Kidney epithelial cell (primary cell): ENCODE measurements at places on chromosomes 2 and 18. TPM values are rescaled to one million over a fixed set of nuclear protein-coding genes. Genes with fewer than 3 reads are reported as not detected.

HAT1 gene
- total RNA-seq: 26.0 and 27.1 TPM in 2 replicates

MOB1A gene
- total RNA-seq: 102 and 120 TPM in 2 replicates

HOXD1 gene
- total RNA-seq: 9.8 and 11.1 TPM in 2 replicates

TLX2 gene
- total RNA-seq: 0.27 TPM in 1 of 2 replicates, not detected in the other

GAD1 gene
- total RNA-seq: 0.82 and 4.9 TPM in 2 replicates

ZNF516 gene
- total RNA-seq: 48.2 and 56.1 TPM in 2 replicates

CABLES1 gene
- total RNA-seq: 7.5 and 9.6 TPM in 2 replicates

HOXD8 gene
- total RNA-seq: 18.1 and 22.5 TPM in 2 replicates

SIX2 gene
- total RNA-seq: 0.27 and 0.96 TPM in 2 replicates

G6PC2 gene
- total RNA-seq: not detected in 2 replicates

ACTG2 gene
- total RNA-seq: 0.27 and 2.1 TPM in 2 replicates

IL1B gene
- total RNA-seq: 0.13 TPM in 1 of 2 replicates, not detected in the other

DNA sequence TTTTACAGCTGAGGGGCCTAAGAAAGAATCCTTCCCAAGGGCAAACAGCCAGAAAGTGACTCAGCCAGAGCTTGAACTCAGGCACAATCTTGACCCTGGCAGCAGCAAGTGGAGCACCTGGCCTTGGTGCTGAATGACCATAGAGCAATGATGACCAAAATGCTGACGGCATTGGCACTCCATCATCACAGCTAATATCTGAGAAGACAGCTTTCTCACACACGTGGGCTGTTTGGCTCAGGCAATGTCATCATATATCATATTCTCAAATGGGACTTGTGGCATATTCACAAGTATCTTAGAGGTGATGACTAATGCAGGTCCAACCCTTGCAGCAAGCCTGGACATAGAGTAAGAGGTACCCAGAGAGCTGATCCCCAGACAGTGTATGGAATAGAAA lies 443.9 kb upstream of the MYT1L start:
- no peak for DNase-seq

- no peak for DNase-seq
These were observed 58.3 kb upstream of the DTNA start for GRCh38 chr18:34651586-34652369.

GRCh38 chr2:18682681-18683080 lies 93.3 kb upstream of the NT5C1B start:
- DNase-seq: no peak

- no peak for DNase-seq
These were observed 497.7 kb downstream of the LRP1B start for GRCh38 chr2:141633132-141633531.

DNA sequence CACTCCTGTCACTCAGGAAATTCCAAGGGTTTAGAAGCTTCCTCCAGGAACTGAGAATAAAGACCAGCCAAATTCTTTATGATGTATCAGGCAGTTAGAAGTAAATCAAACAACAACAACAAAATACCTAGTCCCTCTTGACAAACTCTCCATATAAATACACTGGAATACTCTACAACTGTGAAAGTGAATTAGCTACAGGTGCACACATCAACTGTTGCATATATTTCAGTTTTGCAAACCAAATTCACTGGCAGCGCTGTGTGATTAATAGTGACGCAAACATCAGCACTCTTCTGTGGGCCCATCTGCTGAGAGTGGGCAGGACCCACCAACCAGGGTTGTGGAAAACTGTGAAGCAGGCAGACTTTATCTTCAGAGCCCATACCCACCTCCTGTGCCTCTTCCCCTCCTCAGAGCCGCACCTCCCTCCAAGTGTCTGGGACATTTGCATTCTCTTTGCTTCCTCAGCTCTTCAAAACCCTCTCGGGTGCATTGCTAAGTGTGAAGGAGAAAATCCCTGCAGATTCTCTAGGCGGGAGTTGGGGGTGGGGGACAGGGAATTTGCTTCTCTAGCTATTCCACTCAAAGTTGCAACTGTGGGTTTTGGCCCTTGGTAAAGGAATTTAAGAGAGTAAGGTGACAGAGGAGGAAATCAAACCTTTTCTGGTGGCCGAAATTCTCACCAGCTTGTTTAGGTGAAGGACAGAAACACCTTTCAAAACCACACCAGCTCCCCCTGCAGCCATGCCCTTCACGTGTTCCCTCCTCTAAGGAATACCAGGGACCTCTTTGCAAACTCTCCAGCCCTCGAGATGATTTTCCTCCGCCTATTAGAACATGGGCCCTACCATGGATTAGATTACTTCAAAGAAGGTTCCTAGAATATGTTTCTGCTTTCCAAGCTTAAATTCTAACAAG lies 119.3 kb downstream of the MRO start:
- DNase-seq: no peak

DNA sequence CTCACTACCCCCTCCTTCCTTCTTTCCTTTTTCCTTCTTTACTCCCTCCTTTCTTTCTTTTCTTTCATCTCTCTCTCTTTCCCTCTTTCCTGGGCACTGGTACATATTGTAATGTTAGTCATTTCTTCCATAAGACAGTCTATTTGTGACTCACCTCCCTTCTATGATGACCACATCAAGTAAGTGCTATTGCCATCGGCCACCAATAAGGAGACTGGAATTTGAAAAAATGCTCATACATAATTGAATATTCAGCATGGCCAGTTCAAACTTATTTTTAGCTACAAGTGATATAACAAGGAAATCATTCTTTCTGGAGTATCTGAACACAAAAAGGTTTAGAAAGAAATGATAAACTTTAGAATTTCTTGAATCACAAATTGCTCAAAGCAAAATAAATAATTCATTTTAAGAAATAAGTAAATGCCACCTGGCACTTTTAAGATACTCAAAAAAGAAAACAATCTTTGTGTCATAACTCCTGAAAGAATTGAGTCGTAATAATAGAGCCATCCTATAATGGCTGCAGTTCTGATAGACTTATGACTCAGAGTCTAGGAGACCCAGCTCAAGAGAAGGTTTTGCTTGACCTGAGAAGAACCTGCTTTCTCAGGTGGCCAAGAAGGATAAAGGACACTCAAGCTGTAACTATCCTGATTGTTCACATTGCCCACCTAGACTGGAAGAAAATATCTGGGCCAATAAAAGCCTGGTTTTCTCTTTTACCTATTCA lies 51.6 kb upstream of the CCBE1 start:
- DNase-seq: peak; percentile 51

DNA sequence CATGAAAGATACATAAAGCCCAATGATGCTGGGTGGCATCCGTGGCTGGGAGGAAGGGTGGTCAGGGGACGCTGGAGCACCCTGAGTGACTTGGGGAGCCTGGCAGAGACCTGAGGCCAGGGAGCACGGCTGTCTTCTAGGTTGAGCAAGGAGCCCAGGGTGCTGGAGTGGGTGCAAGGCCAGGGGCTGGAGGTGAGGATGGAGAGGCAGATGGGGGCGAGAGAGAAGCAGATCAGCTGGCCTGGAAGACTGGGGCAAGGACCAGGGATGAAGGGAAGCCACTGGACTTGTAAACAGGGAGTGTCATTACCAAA lies 52.2 kb downstream of the FAM178B start:
- DNase-seq: no peak

DNA sequence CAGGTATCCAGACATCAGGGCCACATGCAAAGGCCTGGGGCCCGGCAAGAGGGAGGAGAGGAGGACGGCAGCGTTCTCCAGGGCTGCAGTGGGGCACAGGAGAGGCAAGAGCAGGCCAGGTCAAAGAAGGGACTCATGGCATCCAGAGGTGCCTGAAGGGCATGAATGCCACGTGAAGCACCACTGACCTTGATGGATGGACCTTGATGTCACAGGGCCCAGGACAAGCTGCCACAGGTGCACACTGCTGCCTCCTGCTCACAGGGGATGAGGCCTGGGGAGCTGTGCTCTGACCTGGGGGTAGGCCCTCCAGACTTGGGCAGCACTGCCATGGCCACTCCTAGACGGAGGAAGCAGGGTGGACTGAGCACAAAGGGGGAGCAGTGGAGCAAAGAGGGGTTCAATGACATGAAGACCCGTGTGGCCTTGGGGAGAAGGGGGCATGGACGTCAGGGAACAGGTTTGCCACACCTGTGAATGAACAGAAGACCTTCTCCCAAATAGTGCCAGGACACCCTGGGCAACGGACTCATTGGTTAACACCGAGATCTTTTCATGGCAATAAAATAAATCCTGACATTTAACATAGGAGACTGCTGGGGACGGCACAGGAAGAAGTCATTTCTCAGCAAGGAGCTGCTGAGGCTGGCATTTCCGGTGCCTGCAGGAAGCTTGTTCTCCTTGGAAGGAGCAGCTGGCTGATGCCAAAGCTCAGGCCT lies 65.6 kb downstream of the EMX1 start:
- DNase-seq: no peak

DNA sequence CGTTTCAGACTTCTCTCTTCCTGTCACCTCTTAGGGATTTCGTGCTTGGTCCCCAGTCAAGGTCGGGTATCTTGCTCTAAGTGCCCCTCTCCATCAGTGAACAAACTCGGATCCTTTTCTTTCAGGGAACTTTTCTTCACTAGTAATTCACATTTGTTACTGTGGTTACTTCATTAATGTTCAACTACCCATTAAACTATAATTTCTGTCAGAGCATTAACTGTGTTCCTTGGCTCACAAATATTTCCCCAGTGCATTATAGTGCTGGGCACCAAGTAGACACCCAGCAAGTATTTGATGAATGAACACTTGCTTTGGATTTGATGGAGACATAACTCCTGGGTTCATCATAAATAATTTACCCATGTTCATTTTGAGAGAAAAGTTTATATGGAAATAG lies 209.7 kb upstream of the KCNJ3 start:
- DNase-seq: no peak

DNA sequence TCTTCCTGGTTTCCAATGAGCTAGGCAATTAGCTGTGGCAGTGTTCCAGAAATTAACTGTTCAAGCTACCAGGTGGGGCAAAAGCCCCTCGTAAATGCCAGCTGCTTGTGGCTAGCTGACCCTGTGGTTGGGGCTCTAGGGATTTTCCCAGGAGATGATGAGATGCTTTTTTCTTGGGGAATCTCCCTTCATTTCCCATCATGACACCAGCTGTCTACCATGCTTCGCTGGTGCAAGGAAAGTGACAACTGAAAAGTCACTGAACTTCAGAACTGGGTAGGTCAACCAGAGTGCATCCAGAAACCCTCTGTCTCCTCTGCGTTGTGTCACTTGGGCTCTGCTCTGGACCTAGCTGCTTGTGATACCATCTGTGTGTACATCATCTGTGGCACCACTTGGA lies 386.5 kb upstream of the DCC start:
- DNase-seq: peak; percentile 18

- no peak for DNase-seq
These were observed 225.0 kb downstream of the CYP26B1 start for GRCh38 chr2:71922499-71923142.

DNA sequence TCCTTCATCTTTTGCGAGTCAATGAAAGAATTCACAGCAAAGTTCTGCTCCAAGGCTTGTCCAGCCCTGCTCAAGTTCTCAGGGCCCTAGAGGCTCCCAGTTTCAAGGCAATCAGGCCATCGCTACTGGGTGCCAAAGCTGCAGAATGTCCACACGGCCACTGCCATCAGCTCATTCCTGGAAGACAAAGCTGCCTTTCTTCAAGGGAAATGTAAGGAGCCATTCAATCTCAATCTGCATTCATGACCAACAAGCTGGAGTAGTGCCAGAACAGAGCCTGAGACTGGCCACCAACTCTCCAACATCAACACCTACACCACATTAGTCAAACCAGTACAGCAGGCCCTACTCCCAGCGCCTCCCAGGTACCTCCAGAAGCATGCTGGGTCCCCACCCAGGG lies 202.2 kb downstream of the TCF4 start:
- no peak for DNase-seq

- no peak for DNase-seq
These were observed 156.6 kb upstream of the ETAA1 start for GRCh38 chr2:67240507-67240906.

DNA sequence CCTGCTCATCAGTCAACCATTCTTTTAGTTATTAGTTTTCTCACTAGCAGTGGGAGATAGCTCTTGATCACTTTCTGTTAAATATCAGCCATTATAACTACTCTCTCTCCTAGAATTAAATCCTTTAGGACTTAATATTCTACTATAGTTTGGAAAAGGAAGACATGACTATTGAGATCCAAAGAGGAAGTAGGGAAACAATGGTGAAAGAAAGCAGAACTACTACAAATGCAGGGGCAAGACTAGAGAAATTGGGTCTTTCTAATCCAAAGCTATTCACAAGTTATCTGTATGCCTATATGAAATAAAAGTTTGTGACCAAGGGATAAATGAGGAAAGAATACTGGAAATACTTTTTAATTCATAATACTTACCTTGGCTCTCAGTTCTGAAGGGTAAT lies 65.1 kb downstream of the SRBD1 start:
- DNase-seq: no peak

- DNase-seq: no peak
These were observed 288.4 kb upstream of the TRIB2 start for GRCh38 chr2:12428324-12428723.

- DNase-seq: no peak
These were observed 20.0 kb downstream of the MERTK start for GRCh38 chr2:111918383-111918806.

GRCh38 chr18:55337908-55338521 lies 250.0 kb downstream of the TCF4 start:
- no peak for DNase-seq

DNA sequence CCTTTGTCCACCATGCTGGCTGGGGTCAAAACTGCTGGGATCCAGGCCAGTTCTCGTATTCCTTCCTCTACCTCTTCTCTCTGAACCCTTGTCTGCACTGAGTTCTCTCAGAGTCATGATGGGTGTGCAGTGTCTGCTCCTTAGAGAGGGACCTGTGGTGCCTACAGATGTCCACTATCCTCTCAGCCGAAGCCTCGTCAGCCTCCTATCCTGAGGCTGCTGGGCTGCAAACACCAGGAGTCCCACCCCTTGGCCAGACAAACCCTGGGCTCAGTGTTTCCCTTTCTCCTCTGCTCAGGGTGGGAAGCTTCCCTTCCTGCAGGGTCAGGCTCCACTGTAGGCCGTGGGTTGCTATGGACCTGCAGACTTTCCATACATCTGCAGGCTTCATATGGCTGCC lies 2.3 kb downstream of the INPP5D start:
- no peak for DNase-seq

- DNase-seq: no peak
These were observed 179.9 kb upstream of the HS6ST1 start for GRCh38 chr2:128498589-128498988.
